ENCODE measurements at places on chromosomes 13 and 19. TPM values are rescaled to one million over a fixed set of nuclear protein-coding genes. Genes with fewer than 3 reads are reported as not detected.

B3GNT8 gene
- not detected for total RNA-seq

ZNF227 gene
- total RNA-seq = 14.4 TPM

PTPRH gene
- total RNA-seq = 15.9 TPM

CBARP gene
- total RNA-seq = 23.8 TPM

LHFPL6 gene
- total RNA-seq = 0.22 TPM

ZNF575 gene
- 1.9 TPM for total RNA-seq

ALDH16A1 gene
- 22.8 TPM for total RNA-seq

SCN1B gene
- 6.6 TPM for total RNA-seq

PRR19 gene
- 0.93 TPM for total RNA-seq

CDX2 gene
- total RNA-seq = 12.5 TPM

TMEM59L gene
- 14.3 TPM for total RNA-seq

TEKTIP1 gene
- 1.2 TPM for total RNA-seq

BIVM gene
- 11.3 TPM for total RNA-seq

CGB5 gene
- total RNA-seq = not detected

PRTN3 gene
- 2.7 TPM for total RNA-seq
